ENCODE measurements at places on chromosomes 12 and 14.
A peak's percentile ranks its signal among the peaks of the same experiment; 100 is the strongest.

GRCh38 chr14:64185184-64185583 lies 109.0 kb downstream of the ESR2 start:
- DNase-seq, result no peak

- peak; percentile 25 for DNase-seq
Measured at GRCh38 chr12:21940549-21941505, at the start of gene ABCC9. ABCC9 (minus strand) TSS chr12:21941426; CDS start chr12:21936674, 4,752 bp downstream.

- no peak for DNase-seq
Measured at GRCh38 chr12:27824126-27824842, 44.2 kb upstream of the MANSC4 start.

DNA sequence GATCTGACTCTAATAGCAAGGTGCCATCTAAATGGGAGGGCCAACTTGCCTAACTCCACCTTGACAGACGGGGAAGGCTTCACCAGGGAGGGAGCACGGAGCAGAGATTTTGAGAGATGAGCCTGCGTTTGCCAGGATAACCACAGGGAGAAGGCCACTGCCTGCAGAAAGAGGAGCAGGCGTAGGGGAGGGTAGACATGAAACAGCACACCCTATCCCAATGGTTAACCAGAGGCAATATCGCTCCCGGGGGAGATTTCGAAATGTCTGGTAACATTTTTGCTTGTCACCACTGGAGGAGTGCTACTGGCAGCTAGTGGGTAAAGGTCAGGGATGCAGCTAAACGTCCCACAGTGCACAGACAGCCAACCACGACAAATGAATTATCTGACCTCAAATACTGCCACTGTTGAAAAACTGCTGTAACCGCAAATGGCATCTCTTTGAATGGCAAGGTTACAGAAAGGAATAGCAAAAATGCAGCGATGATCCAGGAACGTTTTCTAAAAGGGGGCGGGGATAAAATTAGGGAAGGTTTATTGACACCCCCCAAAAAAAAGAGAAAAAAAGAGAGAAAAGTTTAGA lies 126.0 kb upstream of the ATF7IP start:
- DNase-seq, result peak; percentile 47

DNA sequence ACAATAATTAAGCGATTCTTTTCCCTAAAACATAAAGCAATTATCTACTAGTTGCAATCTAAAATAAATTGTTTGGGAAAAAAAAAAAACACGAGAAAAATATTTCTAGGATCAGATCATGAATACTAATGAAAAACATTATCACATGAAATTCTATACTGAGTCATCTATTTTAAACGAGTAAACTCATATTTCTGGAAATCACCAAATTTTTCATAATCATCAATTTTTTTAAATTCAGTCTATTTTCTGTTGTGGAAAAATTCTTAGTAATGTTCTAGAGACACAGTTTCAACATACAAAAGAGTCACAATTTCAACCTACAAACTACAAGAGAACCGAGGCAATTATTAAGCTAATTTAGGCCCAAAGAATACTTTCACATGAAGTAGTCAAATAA lies 245.6 kb upstream of the SOX5 start:
- DNase-seq, result no peak

DNA sequence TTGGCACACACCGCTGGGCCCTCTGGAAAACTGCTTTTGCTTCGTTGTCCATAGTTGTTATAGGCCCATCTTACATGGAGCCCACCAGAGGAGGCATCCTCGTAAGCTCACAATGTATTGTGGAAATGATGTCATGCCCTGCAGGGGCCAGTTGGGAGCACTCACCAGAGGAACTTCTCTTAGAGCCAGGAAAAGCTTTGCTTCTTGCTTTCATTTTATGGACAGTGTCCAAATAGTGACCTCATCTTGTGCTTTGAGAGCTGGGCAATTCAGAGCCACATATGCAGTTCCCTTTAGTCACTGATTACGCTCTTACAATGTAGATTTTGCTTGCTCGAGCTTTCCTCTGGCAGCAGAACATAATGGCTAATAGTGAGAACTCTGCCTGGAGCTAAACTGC lies 275.6 kb downstream of the AACS start:
- peak; percentile 48 for DNase-seq
